ENCODE measurements at places on chromosomes 6 and 20.

DNA sequence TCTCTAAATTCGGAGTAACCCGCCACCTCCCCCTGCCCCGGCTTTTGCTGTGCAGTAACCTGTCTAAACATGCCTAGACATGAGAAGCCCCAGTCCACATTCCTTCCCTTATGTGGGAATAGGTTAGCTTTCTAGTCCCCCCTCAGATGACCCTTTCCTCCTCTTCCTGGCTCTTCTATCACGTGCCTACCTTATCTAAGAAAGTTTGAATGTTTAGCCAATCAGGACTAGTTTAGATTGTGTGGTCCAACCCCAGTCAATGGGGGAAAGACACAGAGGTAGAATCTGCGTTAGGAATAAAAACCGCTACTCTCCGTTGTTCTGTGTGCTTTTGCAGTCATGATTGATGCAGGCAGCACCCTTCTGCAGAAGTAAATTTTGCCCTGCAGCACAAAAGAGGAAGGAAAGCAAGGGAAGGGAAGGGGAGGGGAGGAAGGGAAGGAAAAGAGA, 69.0 kb upstream of the CD93 start:
- no peak for DNase-seq

DNA sequence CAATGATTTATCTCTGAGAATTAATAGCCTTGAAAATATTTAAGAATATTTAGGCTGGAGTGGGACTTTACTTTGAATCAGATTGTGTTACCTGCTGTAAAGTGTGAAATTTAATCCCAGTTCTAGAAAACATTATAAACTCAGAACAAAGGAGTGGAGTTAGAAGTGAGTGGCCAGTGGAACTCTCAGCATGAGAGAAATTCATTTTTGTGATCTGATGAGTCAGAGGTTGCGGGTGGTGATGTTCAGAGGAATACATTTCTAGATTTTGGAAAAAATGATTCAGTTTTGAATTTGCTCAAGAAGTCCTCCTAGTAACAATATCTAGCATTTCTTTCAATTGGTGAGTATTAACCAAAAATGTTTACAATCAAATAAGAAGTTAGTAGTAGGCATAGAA, 167.5 kb downstream of the ZFAND3 start:
- no peak for DNase-seq

- no peak for DNase-seq
Observed at GRCh38 chr6:17413313-17413750, 19.9 kb downstream of the CAP2 start.

GRCh38 chr6:22471132-22471690, 98.2 kb upstream of the HDGFL1 start:
- no peak for DNase-seq

DNA sequence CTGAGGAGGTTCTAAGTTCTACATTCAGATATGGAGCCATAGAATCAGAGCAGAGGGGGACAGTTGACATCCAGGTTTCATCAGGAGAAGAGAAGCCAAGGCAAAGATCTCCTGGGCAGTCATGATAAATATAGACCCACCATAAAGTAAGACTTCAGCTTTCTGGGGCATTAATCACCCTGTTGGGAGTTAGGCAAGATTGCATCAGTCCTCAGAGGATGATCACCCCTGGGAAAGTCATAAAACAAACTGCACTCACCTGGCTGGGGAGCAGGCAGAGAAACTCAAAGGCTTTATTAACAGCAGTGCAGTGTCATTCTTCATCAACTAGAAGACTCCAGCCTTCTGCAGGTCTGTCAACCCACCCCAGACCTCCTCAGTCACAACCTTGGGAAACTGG, 301.3 kb upstream of the JARID2 start:
- no peak for DNase-seq

All from omental fat pad (tissue), 4 donors.